ENCODE measurements at places on chromosomes 2 and 18. TPM values are rescaled to one million over a fixed set of nuclear protein-coding genes. Genes with fewer than 3 reads are reported as not detected.

DNA sequence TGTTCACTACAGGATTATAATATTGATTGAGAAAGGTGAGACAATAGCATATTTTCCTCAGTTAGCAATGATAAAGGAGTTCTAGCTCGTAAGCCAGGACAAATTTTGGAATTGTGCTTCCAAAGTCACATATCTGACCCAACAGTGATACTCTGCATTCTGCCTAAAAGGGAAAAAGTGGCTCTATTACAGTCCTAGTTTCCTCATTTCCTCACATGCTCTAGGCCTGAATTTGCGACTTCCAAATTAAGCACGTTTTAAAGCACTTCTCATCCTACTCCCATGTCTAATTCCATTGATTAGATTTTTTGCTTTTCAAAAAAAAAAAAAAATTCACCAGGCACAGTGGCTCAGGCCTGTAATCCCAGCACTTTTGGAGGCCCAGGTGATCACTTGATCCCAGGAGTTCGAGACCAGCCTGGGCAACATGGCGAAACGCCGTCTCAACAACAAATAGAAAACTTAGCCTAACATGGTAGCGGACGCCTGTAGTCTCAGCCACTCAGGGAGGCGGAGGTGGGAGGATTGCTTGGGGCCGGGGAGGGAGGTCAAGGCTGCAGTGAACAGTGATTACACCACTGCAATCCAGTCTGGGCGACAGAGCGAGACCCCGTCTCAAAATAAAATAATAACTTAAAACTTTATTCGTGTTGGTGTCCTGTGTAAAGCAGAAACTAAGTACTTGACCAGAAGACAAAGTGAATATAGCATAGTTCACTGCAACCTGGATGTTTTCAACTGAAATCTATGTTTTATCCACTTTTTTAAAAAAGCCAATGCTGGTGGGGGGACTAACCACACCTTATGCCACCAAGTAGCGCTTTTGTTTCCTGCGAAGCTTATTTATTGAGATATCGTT, 1.5 kb downstream of the ESCO1 start:
- no peaks in the 10 kb centered on the region for H3K27me3 ChIP-seq
- H3K4me1 ChIP-seq, result peaks cover 25% of the 10 kb centered on the region
- H3K27ac ChIP-seq, result peak overlapping the region; percentile 96
- H3K36me3 ChIP-seq, result no peaks in the 10 kb centered on the region
- no peak for DNase-seq
- H3K4me3 ChIP-seq, result peak overlapping the region; percentile 86

- no peak for DNase-seq
- H3K36me3 ChIP-seq, result peaks cover 21% of the 10 kb centered on the region
- no peaks in the 10 kb centered on the region for H3K27me3 ChIP-seq
- no peaks in the 10 kb centered on the region for H3K4me1 ChIP-seq
- H3K4me3 ChIP-seq, result no peak overlapping the region
- no peak overlapping the region for H3K27ac ChIP-seq
Observed at GRCh38 chr2:134269230-134269629, 15.4 kb downstream of the MGAT5 start.

DNA sequence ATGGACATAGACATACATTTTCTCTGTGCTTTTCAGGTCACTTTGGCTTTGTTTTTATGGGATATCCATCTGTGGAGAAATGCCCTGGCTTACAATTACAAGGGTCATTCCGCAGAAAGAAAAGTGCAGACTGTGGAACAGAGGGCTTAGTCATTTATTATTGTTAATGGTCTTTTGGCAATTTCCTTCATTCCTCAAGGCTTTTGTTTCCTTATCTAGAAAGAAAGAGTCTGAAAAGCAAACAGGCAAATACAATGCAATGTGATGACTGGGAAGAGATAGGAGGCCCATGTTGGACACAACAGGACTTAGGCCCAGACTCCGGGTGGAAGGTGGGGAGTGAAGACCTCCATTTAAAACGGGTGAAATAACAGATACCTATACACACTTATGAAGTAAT, 129.5 kb upstream of the CAVIN2 start:
- H3K27me3 ChIP-seq, result no peaks in the 10 kb centered on the region
- no peaks in the 10 kb centered on the region for H3K4me1 ChIP-seq
- no peak overlapping the region for H3K27ac ChIP-seq
- H3K36me3 ChIP-seq, result no peaks in the 10 kb centered on the region
- DNase-seq, result no peak

DNA sequence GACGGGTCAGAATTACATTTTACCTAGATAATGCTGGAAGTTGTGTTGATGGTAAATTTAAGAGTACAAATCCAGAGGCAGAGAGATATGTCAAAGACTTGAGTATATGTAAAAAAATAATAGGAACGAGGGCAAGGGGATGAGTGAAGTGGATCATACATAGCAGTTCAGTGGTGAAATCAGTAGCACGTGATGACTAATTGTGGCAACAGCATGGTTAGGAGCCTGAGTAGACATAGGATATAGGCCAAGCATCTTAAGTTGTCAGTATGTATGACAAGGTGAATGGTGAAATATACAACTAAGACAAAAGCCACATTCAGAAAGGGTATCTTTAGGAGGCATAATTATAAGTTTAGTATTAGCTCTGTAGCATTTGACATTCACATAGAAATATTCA, 826.5 kb upstream of the PIK3C3 start:
- no peaks in the 10 kb centered on the region for H3K36me3 ChIP-seq
- H3K27ac ChIP-seq, result no peak overlapping the region
- DNase-seq, result no peak
- no peaks in the 10 kb centered on the region for H3K4me1 ChIP-seq

DNA sequence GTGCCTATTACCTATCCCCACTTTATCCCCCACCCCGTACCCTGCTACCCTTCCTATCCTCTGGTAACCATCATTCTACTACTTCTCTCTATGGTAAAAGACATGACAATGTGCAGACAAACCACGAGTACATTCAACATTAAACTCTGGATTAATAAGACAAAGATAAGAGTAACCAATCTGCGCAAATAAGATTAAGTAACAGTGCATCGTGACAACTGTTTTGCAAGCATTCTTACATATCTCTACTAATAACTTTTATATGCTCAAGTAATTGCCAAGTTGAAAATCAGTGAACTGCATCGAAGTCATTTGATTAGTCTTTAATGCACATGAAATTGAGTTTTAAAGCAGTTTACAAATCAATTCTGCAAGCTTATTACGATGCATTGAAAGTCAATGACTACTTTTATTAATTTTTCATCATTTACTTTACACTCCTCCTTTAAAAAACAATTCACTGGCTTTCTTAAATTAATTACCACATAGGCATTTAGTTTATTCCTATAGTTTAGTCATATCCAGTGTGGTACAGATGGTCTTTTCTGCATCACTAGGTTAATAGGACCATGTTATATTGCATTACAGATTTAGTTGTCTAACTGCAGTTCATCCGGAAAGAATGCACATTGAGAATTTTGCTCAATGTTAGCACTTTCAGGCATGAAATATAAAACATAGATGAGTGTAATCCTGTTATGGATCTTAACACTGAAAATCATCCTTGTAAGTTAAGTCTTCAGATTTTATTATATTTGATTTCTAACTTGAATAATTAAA, 178.1 kb downstream of the GCA start:
- H3K4me3 ChIP-seq, result no peak overlapping the region
- no peaks in the 10 kb centered on the region for H3K27me3 ChIP-seq
- no peak for DNase-seq
- H3K4me1 ChIP-seq, result no peaks in the 10 kb centered on the region
- no peak overlapping the region for H3K27ac ChIP-seq
- H3K36me3 ChIP-seq, result no peaks in the 10 kb centered on the region

DNA sequence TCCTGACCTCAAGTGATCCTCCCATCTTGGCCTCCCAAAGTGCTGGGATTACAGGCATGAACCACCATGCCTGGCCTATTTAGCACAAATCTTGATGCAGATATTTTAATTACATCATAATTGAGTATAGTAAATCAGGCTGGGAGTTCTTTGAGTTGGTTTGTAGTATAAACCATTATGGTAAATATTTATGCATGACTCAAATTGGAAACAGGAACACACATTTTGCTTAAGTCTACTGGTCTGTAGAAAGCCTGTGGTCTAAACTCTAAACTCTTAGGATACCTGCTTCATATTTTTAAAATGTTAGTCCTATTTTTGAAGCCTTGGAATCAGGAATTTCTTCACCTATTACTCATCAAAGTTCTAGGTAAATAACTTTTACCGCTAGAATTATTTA, 16.8 kb downstream of the ASXL3 start:
- DNase-seq, result no peak
- H3K4me1 ChIP-seq, result peaks cover 6% of the 10 kb centered on the region
- no peak overlapping the region for H3K4me3 ChIP-seq
- no peaks in the 10 kb centered on the region for H3K27me3 ChIP-seq
- H3K36me3 ChIP-seq, result no peaks in the 10 kb centered on the region

DNA sequence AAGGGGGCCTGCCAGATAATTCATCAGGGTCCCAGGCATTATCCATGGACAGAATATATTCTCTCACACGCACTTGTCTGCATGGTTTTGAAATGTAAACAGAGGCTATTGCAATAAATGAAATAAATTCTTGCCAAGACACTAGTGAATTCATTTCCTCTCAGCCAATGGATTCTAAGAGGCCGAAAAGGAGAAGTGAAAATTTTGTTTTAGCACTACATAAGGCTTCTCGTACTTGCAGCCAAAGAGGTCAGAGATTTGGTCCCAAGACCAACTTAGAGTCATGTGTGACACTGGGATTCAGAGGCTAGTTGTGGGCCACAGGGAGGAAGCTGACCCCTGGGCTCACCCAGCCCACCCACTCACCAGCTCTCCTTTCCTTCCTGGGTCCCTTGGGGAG, 184.1 kb upstream of the GLI2 start:
- peak overlapping the region; percentile 60 for H3K27ac ChIP-seq
- no peak for DNase-seq
- H3K36me3 ChIP-seq, result no peaks in the 10 kb centered on the region
- no peak overlapping the region for H3K4me3 ChIP-seq

GRCh38 chr2:38605298-38605830, 2.6 kb upstream of the HNRNPLL start:
- no peak overlapping the region for H3K4me3 ChIP-seq
- H3K27me3 ChIP-seq, result no peaks in the 10 kb centered on the region
- H3K27ac ChIP-seq, result no peak overlapping the region
- no peaks in the 10 kb centered on the region for H3K36me3 ChIP-seq
- H3K4me1 ChIP-seq, result peaks cover 20% of the 10 kb centered on the region
- DNase-seq, result no peak

DNA sequence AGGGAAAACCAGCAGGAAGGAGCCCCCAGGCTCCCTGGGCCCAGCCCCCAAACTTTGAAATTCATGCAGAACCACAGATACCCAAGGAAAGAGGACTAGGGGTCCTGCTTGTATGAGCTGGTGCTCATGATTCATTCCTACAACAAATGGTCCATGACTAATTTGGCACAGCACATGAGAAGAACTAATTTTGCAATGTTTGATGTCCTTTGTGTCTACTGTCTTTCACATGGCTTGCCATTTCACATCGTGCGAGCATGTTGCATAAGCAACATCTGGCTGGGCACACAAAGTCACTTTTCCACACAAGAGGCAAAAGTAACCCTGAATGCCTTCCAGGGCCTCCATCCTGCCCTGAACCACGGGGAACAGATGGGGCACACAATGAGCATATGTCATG, 149.6 kb upstream of the APCDD1 start:
- no peak for DNase-seq
- H3K4me3 ChIP-seq, result no peak overlapping the region
- no peaks in the 10 kb centered on the region for H3K36me3 ChIP-seq
- H3K27me3 ChIP-seq, result no peaks in the 10 kb centered on the region
- H3K4me1 ChIP-seq, result no peaks in the 10 kb centered on the region

- H3K4me3 ChIP-seq, result no peak overlapping the region
- no peaks in the 10 kb centered on the region for H3K36me3 ChIP-seq
- DNase-seq, result no peak
- H3K27me3 ChIP-seq, result no peaks in the 10 kb centered on the region
Observed at GRCh38 chr2:221779614-221780067, 207.5 kb upstream of the EPHA4 start.

DNA sequence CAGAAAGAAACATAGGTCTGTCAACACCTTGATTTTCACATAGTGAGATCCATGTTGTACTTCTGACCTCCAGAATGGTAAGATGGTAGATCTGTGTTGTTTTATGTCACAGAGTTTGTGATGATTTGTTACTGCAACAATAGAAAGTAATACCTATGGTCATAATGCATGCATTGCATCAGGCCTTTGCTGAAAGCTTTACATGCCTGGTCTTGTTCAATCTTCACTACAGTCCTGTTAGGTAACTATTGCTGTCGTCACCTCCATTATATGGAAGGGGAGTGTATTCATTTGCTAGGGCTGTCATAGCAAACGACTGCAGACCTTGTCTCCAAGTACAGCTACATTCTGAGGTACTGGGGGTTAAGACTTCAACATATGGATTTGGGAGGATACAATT, 243.5 kb downstream of the ANAPC1 start:
- no peaks in the 10 kb centered on the region for H3K4me1 ChIP-seq
- no peaks in the 10 kb centered on the region for H3K36me3 ChIP-seq
- no peaks in the 10 kb centered on the region for H3K27me3 ChIP-seq

DNA sequence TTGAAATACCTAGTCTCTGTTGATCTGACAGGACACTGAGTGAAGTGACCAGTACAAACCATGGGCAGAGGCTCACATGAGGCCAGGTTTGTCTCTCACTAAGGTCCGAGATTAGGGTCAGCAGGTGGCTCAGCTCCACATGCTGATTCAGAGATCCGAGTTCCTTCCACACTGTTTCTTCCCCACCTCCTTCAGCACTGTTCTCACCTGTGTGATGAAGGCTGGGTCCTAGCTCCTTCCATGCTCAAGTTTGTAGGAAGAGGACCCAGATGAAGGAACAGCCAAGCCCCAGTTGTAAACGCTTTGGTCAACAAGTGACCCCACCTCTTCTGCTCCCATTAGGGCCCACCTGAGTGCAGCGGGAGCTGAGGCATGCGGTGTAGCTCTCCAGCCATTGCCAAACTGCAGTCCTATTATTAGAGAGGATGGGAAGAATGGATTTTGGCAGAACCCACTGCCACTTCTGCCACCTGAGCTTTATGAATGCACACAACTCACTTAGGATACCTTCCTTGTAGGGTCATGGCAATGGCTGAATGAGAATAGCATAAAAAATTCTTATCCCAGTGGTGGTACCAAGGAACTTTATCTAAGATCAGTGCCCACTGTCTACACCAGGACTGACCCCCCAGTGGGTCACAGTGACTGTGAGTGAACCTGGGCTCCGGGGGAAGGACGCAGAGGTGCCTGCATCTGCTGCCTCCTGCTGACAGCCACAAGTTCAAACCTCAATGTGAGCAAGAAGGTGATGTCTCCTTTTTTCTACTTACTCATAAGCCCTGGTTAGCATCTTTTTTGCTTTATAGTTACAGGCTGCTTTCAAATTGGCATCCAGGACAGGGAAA, 324.8 kb upstream of the HS6ST1 start:
- no peaks in the 10 kb centered on the region for H3K4me1 ChIP-seq
- H3K36me3 ChIP-seq, result no peaks in the 10 kb centered on the region
- peak; percentile 15 for DNase-seq

- H3K27me3 ChIP-seq, result no peaks in the 10 kb centered on the region
- no peak overlapping the region for H3K27ac ChIP-seq
- no peak for DNase-seq
Observed at GRCh38 chr2:10444463-10444862, 3.7 kb downstream of the ODC1 start.

- H3K27ac ChIP-seq, result no peak overlapping the region
- peak; percentile 62 for DNase-seq
- no peaks in the 10 kb centered on the region for H3K4me1 ChIP-seq
- no peak overlapping the region for H3K4me3 ChIP-seq
Observed at GRCh38 chr2:60707750-60708371, 48.2 kb upstream of the PAPOLG start.

Gene ANKRD23
- total RNA-seq, result 2.3 TPM

Gene ACTG2
- total RNA-seq, result 1,470 TPM

Gene NLRC4
- total RNA-seq, result not detected

Gene LCT
- total RNA-seq, result not detected

Gene RGPD6
- 181 TPM for total RNA-seq

Gene MYO3B
- not detected for total RNA-seq

Gene TM4SF20
- total RNA-seq, result not detected

Gene EGR4
- total RNA-seq, result not detected

Gene SS18
- total RNA-seq, result 39.1 TPM

Gene GATA6
- total RNA-seq, result 71.5 TPM

Gene TBC1D8
- 167 TPM for total RNA-seq

Gene RAX
- not detected for total RNA-seq
